ENCODE measurements at places on chromosomes 4 and X.

DNA sequence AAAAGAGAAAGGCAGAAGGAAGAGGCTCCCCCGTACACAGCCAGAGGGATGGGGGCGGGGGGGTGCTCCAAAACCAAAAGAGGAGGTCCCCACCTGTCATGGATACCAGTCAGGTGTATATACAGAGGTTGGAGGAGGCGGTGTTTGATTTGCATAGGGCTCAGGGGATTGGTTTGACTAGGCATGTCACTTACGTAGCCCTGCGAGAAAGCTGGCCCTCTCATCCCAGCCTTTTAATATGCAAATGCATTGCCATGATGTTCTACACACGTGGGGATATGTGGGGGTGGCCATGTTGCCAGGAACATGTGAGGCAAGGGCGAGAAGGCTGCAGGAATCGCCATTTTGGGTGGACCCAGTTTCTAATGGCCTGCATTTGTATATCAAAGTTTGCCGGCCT lies 38.6 kb downstream of the TMEM150C start:
- no peak for DNase-seq

DNA sequence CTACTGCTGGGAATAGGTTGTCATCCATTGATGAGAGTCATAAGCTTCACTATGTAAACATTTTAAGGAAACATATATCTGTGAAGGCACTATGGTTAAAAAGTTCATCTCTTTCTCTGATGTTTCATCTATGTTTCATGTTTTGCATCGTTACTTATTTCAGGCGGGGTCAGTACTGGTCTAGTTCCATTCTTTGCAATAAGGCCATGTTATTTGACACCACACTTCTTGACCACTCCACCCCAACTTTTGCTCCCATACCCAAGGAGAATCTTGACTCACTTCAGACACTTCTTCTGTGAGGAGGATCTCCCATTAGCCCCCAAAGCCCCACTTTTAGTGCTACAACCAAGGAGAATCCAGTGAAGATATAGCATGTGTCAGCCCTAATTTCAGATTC lies 119.4 kb downstream of the GRIA3 start:
- no peak for DNase-seq

DNA sequence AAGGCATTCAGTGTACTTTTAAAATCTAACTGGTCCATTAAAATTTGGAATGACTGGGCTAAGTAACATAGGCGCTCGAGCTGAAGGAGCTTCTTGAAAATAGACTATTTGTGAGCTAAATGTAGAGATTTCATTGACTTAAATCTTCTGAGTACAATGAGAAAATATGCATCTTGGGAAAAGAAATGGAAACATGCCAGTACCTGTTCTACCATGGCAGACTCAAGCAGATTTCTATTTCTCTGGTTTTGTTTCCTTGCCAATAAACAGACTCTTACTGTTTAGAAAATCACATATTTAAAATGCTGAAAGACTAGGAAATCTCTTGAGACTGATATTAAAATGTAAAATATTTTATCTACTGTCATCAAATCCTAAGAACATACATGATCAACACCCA lies 678.1 kb downstream of the FAT4 start:
- DNase-seq: no peak

DNA sequence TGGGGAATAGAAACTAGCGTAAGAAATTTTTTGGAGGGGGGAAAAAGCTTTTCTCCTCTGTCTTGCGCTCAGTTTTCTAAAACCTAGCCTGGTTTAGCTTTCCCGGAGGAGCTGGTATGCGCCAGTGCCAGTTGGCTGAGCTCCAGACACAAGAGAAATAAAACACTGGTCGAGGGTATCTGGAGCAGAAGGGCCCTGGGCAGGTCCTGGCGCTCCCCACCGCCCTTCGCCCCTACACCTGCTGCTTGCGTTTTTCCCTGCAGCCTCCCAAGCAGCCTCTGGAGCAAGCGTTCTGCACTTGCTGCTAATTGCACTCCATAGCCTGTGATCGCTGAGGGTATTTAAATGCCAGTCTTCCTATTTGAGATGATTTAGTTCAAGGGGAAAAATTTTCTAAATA lies 816 bp downstream of the EREG start:
- DNase-seq: no peak
